Right ventricle myocardium superior (tissue), 1 donor: ENCODE measurements at places on chromosomes 12 and 14.

- DNase-seq = no peak
Measured at GRCh38 chr12:47650469-47650868, 55.4 kb downstream of the RPAP3 start.

- no peak for DNase-seq
Measured at GRCh38 chr12:8584004-8584403, 28.7 kb downstream of the AICDA start.

GRCh38 chr14:51035611-51036192 is 59.2 kb downstream of the TRIM9 start:
- DNase-seq = no peak

DNA sequence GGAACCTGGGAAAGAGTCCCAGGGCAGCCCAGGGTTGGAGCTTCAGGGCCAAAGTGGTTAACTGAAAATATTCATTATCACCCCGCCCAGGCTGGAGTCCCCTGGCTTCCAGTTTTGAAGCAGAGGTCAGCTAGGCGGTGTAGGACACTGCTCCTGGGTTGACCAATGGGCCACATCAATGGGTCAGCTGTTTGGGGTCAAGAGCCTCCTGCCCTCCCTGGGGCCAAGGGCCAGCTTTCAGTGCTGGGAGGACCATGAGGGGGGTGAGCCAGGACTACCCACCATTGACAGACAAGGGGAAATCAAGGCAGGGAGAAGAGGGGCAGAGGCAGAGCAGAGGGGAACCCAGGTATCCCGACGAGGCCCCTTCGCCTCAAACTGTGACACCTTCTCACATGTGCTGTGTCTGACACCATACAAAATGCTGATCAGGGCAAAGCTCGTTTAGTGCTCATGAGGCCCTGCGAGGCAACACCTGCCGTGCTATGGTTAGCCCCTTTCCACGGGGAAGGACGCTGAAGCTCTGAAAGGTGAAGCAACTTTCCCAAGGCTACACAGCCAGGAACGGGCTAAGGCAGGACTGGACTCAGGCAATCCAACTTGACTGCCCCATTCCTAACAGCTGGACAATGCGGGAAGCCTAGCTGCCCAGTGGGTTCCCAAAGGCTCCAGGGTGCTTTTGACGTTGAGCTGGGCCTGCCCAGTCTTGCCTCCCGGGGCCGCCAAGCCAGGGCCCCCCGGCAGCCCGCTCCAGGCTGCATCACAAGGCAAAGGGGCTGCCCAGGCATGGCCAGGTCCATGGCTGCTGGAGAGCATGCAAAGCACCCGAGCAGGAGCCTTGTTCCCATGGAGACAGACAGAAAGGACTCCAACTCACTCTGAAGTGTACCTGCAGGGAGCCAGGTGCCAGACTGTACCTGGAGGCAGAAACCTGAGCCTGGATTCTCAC is 2.0 kb downstream of the SYNE3 start:
- DNase-seq = no peak

DNA sequence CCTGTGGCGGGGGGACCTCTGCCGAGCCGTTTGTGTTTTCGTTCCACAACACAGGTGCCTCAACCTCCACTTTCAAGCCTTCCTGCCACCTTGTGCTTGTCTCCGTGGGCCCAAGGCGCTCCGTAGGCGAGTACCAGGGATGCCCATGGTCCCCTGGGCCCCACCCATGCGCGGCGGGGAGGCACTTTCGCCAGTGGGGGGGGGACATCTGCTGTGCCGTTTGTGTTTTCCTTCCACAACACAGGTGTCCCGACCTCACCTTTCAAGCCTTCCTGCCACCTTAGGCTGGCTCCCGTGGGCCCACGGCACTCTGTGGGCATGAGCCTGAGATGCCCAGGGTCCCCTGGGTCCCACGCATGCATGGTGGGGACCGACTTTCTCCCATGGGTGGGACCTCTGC is 335.9 kb downstream of the ALG10 start:
- DNase-seq = no peak

- no peak for DNase-seq
Measured at GRCh38 chr14:62314221-62314620, 552.0 kb downstream of the SNAPC1 start.

GRCh38 chr14:62308316-62308715 is 546.1 kb downstream of the SNAPC1 start:
- DNase-seq = no peak

- peak; percentile 60 for DNase-seq
Measured at GRCh38 chr14:67517083-67517482, 16.0 kb upstream of the PLEKHH1 start.

- no peak for DNase-seq
Measured at GRCh38 chr12:43306066-43306465, 245.9 kb downstream of the ADAMTS20 start.

DNA sequence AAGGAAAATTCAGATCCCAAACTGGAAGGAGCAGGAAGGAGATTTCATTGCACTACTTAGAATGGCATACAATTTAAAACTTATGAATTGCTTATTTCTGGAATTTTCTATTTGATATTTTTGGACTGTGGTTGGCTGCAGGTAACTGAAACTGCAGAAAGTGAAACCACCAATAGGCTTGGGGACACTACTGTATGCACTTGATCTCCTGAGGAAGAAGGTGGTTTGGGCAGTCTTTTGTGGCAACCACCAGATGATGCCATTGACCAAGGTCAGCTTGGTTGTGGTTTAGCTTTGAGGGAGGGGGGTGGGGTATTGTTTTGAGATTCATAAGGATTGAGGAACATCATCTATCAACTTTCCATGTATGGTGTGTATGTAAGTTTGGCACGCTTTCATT is 209.5 kb upstream of the STXBP6 start:
- DNase-seq = no peak

DNA sequence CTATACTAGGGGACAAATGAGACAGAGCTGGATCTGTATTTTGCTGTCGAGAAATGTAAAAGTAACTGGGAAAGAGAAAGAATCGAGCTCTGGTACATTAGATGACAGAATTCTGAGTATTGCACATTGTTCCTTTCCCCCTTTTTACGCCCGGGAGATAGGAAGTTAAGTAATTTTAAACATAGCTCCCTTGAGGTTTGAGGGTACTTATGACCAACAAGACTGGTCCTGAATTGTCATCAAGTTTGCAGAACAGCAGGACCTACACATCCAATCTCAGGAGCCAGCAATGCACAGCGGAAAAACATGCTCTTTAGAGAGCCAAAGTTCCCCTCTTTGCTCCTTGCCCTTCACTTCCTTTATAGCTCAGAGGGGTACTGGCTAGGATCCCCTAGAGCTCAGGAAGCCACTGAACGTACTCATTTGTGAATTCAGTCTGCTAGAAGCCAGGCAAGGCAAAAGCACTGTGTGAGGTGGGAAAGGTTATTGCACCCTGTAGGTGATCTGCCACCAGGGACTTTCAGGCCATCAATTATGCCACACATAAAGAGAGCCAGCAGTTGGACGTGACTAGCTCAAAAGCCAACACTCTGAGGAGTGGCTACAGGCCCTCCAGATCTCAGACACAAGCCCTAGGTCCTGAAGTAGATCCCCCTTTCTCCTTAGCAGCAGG is 333.8 kb downstream of the KCNH5 start:
- DNase-seq = no peak

DNA sequence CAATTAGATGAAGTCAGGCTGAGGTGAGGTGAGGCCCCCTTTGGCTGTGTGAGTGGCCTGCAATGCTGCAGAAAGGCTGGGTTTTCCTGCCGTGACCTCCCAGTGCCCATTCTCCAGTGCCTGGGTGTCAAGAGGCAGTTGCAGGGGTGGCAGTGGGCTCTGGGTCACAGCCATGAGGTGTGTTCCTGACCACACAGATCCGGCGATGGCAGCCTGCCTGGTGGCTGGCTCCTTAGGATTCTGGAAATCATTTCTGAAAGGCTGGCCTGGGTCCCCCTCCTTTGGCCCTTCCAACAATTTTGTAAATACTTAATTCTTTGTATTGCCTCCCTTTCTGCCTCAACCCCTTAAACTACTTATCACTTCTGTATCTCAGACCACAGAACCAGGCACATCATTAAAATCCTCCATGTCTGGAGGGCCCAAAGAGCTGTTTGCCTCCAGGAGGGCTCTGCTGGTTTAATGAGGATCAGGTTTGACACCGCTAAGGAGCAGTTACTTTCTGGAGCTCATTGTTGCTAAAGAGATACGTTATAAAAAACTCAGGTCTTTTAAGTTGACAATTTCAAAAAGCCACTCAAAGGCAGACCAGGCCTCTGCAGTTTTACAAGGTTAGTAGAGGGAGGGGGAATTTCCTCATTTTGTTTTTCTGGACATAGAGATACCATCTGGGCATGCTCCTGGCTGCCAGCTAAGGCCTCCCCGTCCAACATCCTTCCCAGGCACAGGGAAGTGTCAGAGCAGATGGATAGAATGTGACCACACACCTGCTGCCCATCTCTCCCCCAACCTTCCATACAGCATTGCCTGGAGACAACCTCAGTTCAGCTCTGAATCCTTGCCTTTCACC is 204.4 kb downstream of the FOXN3 start:
- DNase-seq = no peak

GRCh38 chr12:107565551-107565950 is 120.0 kb upstream of the PWP1 start:
- DNase-seq = no peak

GRCh38 chr12:52390739-52391617 is 5.5 kb upstream of the KRT84 start:
- DNase-seq = no peak

DNA sequence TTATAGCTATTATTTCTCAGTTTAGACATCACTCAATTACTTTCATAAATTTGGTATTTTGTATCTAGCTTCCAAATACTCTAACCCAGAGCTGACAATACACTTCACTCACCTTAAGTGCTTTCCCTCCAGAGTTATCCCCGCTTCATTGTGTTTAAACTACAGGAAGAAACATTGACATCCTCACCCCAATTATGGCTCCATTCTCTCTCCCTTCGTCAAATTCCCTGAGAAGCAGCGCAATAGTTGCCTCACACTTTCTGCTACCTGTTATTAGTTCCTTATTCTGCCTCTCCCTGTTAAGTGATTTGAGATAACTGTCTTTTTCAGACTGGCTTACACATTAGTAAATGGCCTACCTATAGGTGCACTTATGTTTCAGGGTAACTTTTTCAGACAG is 69.4 kb upstream of the AMIGO2 start:
- no peak for DNase-seq
